ENCODE measurements at places on chromosomes 16 and 17. TPM values are rescaled to one million over a fixed set of nuclear protein-coding genes. Genes with fewer than 3 reads are reported as not detected.

ZP2 gene
- not detected for total RNA-seq

SLC5A10 gene
- not detected for total RNA-seq

SDR42E1 gene
- total RNA-seq: 9.7 TPM

NRN1L gene
- 1.3 TPM for total RNA-seq

SLC16A13 gene
- total RNA-seq: 25.0 TPM

KRT33A gene
- not detected for total RNA-seq

CLEC18A gene
- 2.6 TPM for total RNA-seq

CBX8 gene
- 7.0 TPM for total RNA-seq

WFDC1 gene
- 0.39 TPM for total RNA-seq

NSRP1 gene
- 22.8 TPM for total RNA-seq

KRT28 gene
- not detected for total RNA-seq

KRT25 gene
- total RNA-seq: not detected

ALDH3A1 gene
- 0.12 TPM for total RNA-seq

SNAI3 gene
- total RNA-seq: 24.9 TPM

DNAI2 gene
- 1.5 TPM for total RNA-seq

SLC52A1 gene
- total RNA-seq: 0.51 TPM

MYH2 gene
- total RNA-seq: not detected

SLFN12L gene
- total RNA-seq: 99.0 TPM

ACBD4 gene
- total RNA-seq: 17.4 TPM

DHRS7C gene
- not detected for total RNA-seq

SULT1A1 gene
- total RNA-seq: 14.7 TPM

MT1B gene
- total RNA-seq: not detected

RILP gene
- 6.3 TPM for total RNA-seq

WWOX gene
- total RNA-seq: 15.6 TPM

BCO1 gene
- not detected for total RNA-seq

RCVRN gene
- not detected for total RNA-seq

NPIPA8 gene
- not detected for total RNA-seq

PRPF8 gene
- 273 TPM for total RNA-seq

ENO3 gene
- total RNA-seq: 43.9 TPM

USP43 gene
- total RNA-seq: 0.07 TPM

SPAG7 gene
- total RNA-seq: 50.5 TPM

ABCC3 gene
- not detected for total RNA-seq

ZFP3 gene
- 7.0 TPM for total RNA-seq

CCDC92B gene
- 0.10 TPM for total RNA-seq

ADAP2 gene
- total RNA-seq: not detected

FBXW10B gene
- total RNA-seq: 0.19 TPM

CFAP119 gene
- 2.4 TPM for total RNA-seq

LRRC37A gene
- total RNA-seq: 7.1 TPM

GNAO1 gene
- total RNA-seq: 1.4 TPM

P2RX1 gene
- 0.15 TPM for total RNA-seq

ARHGAP27 gene
- total RNA-seq: 84.7 TPM

CDH11 gene
- not detected for total RNA-seq

OR1F1 gene
- not detected for total RNA-seq

IQCK gene
- 1.8 TPM for total RNA-seq

WFIKKN1 gene
- 0.33 TPM for total RNA-seq

SPATA32 gene
- 0.43 TPM for total RNA-seq

ACACA gene
- total RNA-seq: 37.3 TPM

CA10 gene
- total RNA-seq: not detected

FAM234A gene
- total RNA-seq: 28.8 TPM

SUZ12 gene
- 51.3 TPM for total RNA-seq

CYBC1 gene
- total RNA-seq: 242 TPM

CES3 gene
- 4.9 TPM for total RNA-seq

ACSM2A gene
- not detected for total RNA-seq

KCNH6 gene
- not detected for total RNA-seq

NME3 gene
- 45.1 TPM for total RNA-seq

DPEP2 gene
- 12.0 TPM for total RNA-seq

SCNN1B gene
- total RNA-seq: not detected

C16orf92 gene
- total RNA-seq: not detected

LGALS9B gene
- not detected for total RNA-seq

Measured in activated naive CD4-positive, alpha-beta T cell treated with anti-CD3 and anti-CD28 coated beads, Interleukin-2, amount 10 ng/mL, durations not matched to agents 5 hours and 36 hours (primary cell).